ENCODE measurements at places on chromosomes 5 and 9.
A peak's percentile ranks its signal among the peaks of the same experiment; 100 is the strongest.

- DNase-seq: no peak
Observed at GRCh38 chr5:55711507-55712022, 559 bp downstream of the SLC38A9 start.

DNA sequence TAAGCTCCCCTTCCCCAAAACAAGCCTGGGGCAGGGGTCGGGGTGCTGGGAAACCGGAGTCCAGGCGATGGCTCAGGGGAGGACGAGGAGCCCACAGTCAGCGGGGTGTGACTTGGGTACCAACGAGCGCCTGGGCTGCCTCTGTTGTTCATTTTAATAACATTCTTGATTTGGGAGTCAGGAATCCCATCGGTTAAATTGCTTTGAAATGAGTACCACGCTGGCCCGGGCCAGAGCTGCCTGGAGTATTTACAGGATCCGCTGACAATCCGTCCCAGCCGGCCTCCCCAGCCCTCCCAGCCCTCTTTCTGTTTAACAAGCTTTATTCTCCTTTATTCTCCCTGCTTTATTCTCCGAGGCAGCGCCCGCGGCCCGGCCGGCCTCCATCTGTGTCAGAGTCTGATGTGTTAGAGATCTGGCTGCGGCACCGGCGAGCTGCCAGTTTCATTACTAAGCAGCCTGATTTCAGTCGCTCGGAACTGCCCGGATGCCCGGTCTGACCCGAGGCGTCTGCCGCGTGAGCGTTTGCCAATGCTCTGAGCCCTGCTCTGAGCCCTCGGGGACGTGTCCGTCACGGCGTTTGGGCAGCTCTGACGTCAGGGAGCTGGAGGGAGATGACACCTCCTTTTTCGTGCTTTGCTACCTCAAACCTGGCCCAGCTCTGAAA is 16.5 kb upstream of the QRFP start:
- no peak for DNase-seq

- DNase-seq: no peak
Observed at GRCh38 chr9:128420651-128421481, at the start of gene CERCAM. Gene CERCAM (plus strand): TSS chr9:128420857. CDS start chr9:128420878, 21 bp downstream.

GRCh38 chr5:52799358-52799982 is 11.8 kb downstream of the ITGA1 start:
- no peak for DNase-seq

GRCh38 chr5:124206540-124206939 is 539.9 kb downstream of the ZNF608 start:
- no peak for DNase-seq

- no peak for DNase-seq
Observed at GRCh38 chr5:168062239-168062638, 229.2 kb upstream of the WWC1 start.

DNA sequence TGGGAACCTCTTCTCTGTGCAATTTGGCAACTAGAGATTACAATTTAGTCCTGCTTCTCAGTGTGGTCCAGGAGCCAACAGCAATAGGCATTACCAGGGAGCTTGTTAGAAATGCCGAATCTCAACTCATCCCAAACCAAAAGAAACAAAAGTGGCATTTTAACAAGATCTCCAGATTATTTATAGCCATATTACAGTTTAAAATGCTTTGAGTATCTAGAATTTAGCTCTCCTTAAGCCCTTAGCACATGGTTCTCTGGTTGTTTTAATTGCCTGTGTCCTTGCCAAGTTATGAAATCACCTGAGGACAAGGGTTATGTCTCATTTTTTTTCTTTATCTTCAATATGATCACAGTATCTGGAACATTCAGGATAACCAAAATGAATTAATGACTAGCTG is 51.6 kb upstream of the TAS2R1 start:
- no peak for DNase-seq

GRCh38 chr5:180081481-180081880 is 9.9 kb upstream of the RNF130 start:
- no peak for DNase-seq

GRCh38 chr5:149094996-149095395 is 32.1 kb upstream of the SH3TC2 start:
- DNase-seq: no peak

DNA sequence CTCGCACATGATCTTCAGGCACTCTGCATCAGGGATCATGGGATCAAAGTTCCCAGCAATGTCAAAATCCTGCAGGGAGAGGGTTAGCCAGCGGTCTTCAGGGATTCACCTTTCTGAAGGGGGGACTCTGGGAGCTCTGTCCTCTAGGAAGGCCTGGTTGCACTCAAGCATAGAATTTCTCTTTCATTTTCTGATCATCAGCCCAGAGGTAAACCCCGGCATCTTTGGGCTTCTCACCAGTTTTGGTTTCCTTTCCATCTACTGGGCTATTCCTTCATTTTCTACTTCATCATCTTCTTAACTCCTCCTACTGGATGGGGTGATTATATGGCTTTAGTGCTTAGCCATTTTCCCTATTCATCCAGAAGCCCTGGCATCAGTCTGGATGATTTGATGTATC is 4.6 kb upstream of the DND1 start:
- no peak for DNase-seq

GRCh38 chr5:91381774-91382359 is 1.2 kb downstream of the ARRDC3 start:
- no peak for DNase-seq

DNA sequence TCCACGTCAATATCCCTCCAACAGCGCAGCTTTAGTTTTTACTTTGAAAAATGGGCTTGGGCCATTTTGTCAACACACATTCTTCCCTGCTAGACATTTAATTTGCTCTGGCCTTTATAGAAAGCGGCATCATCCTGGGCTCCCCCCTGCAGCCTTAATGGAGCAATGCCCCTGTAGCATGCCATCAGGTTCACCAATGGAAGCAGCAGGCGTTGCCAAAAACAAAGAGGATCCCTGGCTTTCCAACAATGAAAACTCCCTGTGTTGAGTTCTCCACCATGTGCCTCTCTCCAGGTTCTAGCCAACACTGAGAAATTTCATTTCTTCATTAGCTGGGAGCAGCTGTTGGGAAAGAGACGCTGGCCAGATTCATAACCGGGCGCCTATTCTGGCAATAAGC is 139.5 kb downstream of the ZNF622 start:
- no peak for DNase-seq

DNA sequence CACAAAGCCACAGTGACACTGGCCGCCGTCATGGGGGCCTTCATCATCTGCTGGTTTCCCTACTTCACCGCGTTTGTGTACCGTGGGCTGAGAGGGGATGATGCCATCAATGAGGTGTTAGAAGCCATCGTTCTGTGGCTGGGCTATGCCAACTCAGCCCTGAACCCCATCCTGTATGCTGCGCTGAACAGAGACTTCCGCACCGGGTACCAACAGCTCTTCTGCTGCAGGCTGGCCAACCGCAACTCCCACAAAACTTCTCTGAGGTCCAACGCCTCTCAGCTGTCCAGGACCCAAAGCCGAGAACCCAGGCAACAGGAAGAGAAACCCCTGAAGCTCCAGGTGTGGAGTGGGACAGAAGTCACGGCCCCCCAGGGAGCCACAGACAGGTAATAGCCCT is 26.1 kb downstream of the HRH2 start:
- DNase-seq: no peak

- DNase-seq: no peak
Observed at GRCh38 chr5:116389601-116390000, 185.0 kb downstream of the SEMA6A start.

DNA sequence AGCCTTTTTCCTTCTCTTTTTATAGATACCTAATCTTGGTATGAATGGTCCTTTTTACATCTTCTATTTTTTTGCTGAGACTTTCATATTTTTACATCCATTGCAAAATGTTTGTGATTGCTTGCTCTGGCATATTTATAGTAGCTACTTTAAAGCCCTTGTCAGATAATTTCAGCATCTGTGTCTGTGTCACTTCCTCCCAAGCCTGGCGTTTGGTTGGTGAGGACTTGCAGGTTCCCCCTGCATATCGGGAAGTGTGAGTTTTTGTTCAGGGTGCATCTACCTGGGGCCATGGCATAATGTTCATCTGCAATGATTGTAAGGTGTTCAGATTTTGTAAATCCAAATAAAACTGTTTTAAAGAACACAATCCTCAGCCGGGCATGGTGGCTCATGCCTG is 8.9 kb downstream of the FBXW5 start:
- no peak for DNase-seq

DNA sequence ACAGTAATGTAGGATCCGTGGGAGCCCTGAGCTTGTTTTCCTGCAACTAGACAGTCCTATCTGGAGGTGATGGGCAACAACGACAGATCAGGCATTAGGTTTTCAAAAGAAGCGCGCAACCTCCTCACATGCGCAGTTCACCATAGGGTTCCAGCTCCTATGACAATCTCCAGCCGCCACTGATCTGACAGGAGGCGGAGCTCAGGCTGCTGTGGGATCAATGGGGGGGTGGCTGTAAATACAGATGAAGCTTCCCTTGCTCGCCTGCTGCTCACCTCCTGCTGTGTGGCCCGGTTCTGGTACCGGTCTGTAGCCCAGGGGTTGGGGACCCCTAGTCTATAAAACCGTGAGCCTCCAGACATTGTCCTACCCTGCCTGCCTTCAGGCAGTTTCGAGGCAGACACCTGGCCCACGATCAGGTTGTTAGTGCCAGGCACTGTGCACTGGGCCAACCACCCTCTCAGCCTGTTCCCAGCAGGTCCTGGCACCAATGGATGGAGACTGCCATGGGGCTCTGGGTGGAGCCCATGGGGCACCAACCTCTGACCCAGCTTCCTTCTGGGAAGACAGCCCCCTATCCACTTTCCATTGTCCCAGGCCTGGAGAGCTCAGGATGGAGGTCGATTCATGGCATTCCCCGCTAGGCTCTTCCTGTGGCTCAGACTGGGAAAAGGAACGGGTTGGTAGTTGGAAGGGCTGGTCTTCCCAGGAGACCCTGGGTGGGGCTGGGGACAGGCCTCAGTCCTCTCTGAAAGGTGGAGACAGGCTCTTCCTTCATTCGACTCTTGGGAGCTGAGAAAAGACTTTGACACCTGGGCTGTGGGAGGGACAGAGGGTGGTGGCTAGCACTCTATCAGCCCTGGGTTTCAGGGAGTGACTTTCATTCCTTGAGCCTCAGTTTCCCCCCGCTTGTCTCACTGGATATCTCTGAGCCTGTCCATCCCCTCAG is 1.7 kb downstream of the ENDOG start:
- DNase-seq: no peak

DNA sequence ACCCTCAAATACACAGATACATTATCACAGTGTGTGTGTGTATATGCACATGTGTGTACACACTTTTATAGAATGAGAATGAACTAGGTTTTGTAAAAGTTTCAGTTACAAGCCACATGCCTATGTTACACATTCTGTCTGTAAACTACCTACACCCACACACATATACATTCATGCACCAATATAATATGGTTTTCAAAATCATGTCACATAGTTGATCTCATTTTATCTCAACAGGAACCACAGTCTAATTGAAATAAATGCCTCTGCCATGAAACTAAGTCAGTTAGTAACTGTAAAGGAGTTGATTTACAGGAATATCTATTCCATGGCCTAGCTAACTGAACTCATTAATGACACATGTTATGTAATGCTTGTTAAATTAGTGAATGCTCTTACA is 646.6 kb downstream of the PDE4D start:
- DNase-seq: no peak

DNA sequence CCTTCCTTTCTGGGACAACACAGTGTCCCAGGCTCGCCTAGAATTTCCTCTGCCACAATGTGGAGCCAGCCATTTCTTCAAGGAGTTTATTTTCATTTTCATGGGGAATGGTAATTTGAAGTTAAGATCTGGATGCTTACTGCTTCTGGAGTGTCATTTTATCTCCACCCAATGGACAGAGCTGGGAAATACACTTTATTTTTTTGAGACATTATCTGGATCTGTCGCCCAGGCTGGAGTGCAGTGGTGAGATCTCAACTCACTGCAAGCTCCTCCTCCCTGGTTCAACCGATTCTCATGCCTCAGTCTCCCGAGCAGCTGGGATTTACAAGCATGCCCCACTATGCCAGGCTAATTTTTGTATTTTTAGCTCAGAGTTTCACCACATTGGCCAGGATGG is 12.7 kb upstream of the THG1L start:
- DNase-seq: no peak

DNA sequence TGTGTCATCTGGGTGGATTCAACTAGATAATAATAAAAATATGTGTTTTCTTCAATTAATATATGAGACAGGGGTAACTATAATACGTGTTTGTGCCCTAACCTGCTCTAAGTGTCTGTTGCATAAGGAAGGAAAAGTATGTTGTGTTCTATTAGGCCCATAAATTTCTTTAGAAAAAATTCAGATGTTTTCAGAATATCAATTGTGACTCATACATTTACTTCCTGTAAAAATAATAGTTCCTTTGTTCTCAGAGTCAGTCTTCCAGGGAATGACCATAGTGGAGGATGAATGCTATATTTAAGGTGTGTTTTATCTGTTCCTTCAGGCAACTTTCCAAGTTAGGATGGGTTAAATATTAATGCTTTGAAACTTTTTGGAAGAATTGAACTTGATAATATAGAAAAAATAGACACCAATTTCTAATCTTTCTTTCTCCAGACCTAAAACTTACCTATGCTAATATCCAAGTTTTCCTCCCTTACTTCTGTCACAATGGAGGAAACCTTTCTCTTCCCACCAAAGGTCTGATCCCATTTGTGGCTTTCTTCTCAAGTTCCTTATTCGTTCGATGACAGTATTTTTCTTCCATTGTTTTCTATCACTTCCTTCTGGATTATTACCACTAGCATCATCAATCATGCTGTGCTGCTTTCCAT is 49.9 kb downstream of the ISL1 start:
- DNase-seq: no peak

DNA sequence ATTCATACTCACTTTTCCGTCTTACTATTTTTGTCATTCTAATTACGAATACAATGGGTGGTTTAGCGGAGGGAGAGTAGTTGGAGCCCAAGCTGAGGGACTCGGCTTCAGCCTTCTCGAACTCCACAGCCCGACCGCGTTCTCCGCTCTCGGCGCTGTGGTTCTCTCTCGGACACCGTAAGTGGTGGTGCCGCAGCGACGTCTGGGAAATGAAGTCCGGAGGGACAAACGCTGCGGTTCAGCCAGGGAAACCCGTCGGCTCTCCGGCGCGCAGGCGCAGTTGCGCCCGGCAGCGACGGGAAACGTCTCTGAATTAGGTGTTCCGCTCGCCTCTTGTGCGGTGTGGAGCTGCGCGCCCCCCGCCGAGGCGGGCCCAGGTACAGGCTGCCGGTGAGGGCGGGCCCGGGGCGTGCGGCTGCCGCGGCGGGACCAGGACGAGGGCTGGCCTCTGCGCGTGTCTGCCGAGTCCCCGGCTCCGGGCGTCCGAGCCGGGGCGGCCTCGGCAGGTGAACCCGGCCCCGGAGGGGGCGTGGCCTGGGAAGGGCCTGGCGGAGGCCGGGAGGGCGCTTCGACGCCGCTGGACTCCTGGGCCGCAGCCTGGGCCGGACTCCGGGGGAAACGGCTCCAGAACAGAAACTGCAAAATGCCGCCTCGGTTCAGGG is at the start of gene ZNF879:
Gene ZNF879, plus strand, starts transcription at position 277 of the 662 bp plus-strand sequence. CDS start 1,201 bp downstream, outside the sequence.
- DNase-seq: peak; percentile 47

GRCh38 chr9:76109953-76110352 is 219.5 kb downstream of the PCSK5 start:
- no peak for DNase-seq

DNA sequence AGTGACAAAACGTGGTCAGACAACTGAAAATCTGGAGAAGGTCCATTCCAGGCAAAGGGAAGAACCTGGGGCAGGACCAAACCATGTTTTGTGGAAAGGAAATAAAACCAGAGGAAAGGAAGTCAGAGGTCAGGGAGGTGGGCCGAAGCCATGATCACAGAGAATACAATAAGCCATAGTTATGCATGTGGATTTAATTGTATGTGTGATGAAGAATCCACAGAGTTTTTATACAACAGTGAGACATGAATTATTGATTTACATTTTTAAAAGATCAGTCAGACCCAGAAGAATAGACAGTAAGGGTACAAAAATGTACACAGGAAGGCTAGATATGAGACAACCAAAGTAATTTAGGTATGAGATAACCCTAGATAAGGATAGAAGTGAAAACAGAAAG is 20.8 kb downstream of the TTC33 start:
- DNase-seq: no peak

Data from cortex of kidney (tissue), 1 donor.